Astrocyte (in vitro differentiated cells and primary cell): ENCODE measurements at places on chromosomes 6 and 20.
A peak's percentile ranks its signal among the peaks of the same experiment; 100 is the strongest.

GRCh38 chr6:25596928-25597818 lies 54.8 kb upstream of the SCGN start:
- no peaks in the 10 kb centered on the region for H3K4me1 ChIP-seq
- no peaks in the 10 kb centered on the region for H3K27me3 ChIP-seq
- H3K27ac ChIP-seq: no peak overlapping the region
- H3K36me3 ChIP-seq: no peaks in the 10 kb centered on the region
- no peak overlapping the region for H3K4me3 ChIP-seq
- no peak for DNase-seq

DNA sequence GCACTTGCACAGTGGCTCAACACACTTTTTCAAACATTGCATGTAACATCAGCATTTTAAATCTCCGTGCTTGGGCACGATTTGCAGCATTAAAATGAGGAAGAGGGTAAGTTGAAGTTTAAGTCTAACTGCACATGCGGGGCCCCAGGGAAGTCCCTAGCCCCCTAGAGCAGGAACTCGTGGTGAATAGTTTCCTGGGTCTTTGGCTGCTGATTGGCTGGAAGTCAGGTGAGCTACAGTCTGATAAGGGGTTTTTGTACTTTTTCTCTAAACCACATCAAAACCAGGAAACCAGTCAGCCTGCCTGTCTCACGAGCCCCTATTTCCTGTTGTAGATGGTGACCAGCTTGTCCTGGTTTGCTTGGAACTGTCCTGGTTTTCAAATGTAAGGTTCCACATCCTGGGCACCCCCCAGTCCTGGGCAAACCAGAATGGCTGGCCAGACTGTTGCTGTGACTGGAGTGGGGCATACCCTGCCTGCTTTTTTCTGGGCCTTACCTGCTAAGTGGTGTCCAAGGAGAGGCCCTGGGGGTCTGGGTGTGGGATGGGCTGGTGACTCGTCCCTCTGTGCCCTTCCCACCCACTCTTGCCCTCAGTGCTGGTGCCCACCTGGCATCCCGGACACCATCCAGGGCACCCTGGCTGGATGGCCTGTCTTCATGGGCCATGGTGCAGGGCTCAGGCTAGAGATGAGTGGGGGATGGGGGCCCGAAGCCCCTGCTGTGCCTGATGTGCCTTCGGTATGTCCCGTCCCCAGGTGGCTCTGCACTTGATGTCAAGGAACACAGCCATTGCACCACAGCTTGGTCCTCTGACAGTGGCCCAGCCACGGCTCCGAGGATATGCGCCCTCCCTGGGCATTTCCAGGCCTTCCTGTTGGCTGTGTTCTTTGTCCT lies 31.8 kb downstream of the SUN5 start:
- peaks cover 3% of the 10 kb centered on the region for H3K4me1 ChIP-seq
- no peak overlapping the region for H3K27ac ChIP-seq
- DNase-seq: no peak
- H3K4me3 ChIP-seq: no peak overlapping the region
- H3K36me3 ChIP-seq: no peaks in the 10 kb centered on the region
- H3K27me3 ChIP-seq: no peaks in the 10 kb centered on the region

DNA sequence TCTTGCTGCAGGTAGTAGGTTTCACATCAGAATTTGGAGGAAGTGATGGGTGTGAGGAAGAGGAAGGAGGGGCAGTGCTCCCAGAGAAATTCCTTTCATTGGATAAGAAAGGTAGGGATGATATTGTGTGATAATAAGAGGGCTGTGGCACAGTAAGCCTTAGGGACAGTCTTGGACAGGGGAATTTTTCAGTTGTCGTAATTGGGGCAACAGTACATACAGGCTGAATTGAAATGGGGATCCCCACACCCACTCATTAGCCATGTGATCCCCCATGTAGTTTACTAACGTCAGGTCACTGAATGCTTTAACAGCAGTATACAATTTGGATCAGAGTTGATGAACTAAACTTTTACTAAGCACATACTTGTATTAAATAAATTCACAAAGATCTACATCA lies 79.4 kb downstream of the FOXO3 start:
- no peaks in the 10 kb centered on the region for H3K36me3 ChIP-seq
- no peak for DNase-seq
- H3K27ac ChIP-seq: no peak overlapping the region
- H3K4me1 ChIP-seq: no peaks in the 10 kb centered on the region

- H3K27me3 ChIP-seq: peaks cover 24% of the 10 kb centered on the region
- no peak for DNase-seq
- no peak overlapping the region for H3K27ac ChIP-seq
- no peaks in the 10 kb centered on the region for H3K36me3 ChIP-seq
- H3K4me1 ChIP-seq: no peaks in the 10 kb centered on the region
These were observed 1.1 kb upstream of the GDAP1L1 start for GRCh38 chr20:44245977-44246376.

GRCh38 chr20:19893356-19893755 lies 123.8 kb upstream of the NAA20 start:
- H3K4me3 ChIP-seq: no peak overlapping the region
- DNase-seq: peak; percentile 58
- no peaks in the 10 kb centered on the region for H3K36me3 ChIP-seq
- H3K4me1 ChIP-seq: peaks cover 16% of the 10 kb centered on the region

- no peak overlapping the region for H3K27ac ChIP-seq
- no peaks in the 10 kb centered on the region for H3K36me3 ChIP-seq
- no peak overlapping the region for H3K4me3 ChIP-seq
These were observed 50.8 kb upstream of the MYLIP start for GRCh38 chr6:16078064-16078463.

DNA sequence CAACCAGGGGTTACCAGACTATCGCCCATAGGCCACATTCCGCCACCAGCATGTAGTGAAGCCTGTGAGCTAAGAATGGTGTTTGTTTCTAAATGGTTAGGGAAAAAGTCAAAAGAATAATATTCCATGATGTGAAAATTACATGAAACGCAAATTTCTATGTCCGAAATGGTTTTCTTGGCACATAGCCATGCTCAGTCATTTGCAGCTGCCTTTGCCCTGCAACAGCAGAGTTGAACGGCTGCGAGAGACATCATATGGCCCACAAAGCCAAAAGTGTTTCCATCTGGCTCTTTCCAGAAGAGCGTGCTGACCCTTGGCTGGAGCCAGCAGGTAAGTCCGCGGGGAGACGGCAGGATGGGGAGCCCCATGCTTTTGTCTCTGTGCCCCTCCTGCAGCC lies 60.7 kb downstream of the FAM120B start:
- no peak overlapping the region for H3K27ac ChIP-seq
- peaks cover 5% of the 10 kb centered on the region for H3K4me1 ChIP-seq
- H3K36me3 ChIP-seq: peaks cover 6% of the 10 kb centered on the region
- no peak for DNase-seq

- DNase-seq: no peak
- H3K27ac ChIP-seq: no peak overlapping the region
- H3K27me3 ChIP-seq: no peaks in the 10 kb centered on the region
These were observed 453.4 kb upstream of the AGPAT4 start for GRCh38 chr6:161727083-161727833.

DNA sequence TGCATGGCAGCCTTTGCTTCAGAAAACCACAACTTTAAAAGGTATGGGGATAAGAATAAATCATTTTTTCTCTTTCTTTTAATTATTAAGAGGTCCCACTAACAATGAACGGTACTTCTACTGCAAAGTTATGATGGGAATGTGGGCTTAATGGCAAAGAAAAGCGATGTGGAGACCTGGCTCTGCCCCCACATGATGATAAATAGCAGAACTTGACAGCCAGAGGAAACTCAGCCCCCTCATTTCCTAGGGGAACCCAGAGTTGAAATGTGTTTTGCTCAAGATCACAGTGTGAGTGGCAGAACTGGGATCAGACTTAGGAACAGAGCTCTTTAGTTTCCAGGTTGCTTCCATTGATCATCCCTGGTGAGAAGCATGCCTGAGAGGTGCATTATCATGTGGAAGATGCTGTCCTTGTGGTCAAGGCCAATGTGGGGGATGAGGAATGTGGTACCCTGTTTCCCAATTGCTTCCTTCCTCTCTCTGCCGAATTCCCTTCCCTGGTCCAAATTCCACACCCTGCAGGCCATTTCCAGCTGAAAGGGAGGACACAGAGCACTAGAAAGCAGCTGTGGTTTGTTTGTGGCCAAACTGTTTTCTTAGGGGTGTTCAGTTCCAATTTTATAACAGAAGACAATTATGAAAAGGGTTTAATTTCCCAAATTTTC lies 66.0 kb downstream of the BACH2 start:
- H3K36me3 ChIP-seq: no peaks in the 10 kb centered on the region
- no peaks in the 10 kb centered on the region for H3K27me3 ChIP-seq
- no peaks in the 10 kb centered on the region for H3K4me1 ChIP-seq
- H3K27ac ChIP-seq: no peak overlapping the region
- no peak overlapping the region for H3K4me3 ChIP-seq
- peak; percentile 81 for DNase-seq

- H3K4me3 ChIP-seq: no peak overlapping the region
- no peaks in the 10 kb centered on the region for H3K36me3 ChIP-seq
- H3K27ac ChIP-seq: no peak overlapping the region
- H3K4me1 ChIP-seq: peaks cover 4% of the 10 kb centered on the region
These were observed 212.1 kb downstream of the BTBD9 start for GRCh38 chr6:38427492-38428210.

- H3K36me3 ChIP-seq: no peaks in the 10 kb centered on the region
- H3K4me3 ChIP-seq: no peak overlapping the region
- no peak overlapping the region for H3K27ac ChIP-seq
These were observed 195.9 kb upstream of the SULF2 start for GRCh38 chr20:47981222-47981621.

- DNase-seq: no peak
- H3K27me3 ChIP-seq: no peaks in the 10 kb centered on the region
- H3K4me1 ChIP-seq: peaks cover 4% of the 10 kb centered on the region
- H3K36me3 ChIP-seq: no peaks in the 10 kb centered on the region
These were observed 6.4 kb downstream of the SLC2A12 start for GRCh38 chr6:134046054-134046453.

- no peak for DNase-seq
- no peak overlapping the region for H3K27ac ChIP-seq
- H3K36me3 ChIP-seq: no peaks in the 10 kb centered on the region
These were observed 73.1 kb upstream of the TNFAIP3 start for GRCh38 chr6:137793805-137794515.

DNA sequence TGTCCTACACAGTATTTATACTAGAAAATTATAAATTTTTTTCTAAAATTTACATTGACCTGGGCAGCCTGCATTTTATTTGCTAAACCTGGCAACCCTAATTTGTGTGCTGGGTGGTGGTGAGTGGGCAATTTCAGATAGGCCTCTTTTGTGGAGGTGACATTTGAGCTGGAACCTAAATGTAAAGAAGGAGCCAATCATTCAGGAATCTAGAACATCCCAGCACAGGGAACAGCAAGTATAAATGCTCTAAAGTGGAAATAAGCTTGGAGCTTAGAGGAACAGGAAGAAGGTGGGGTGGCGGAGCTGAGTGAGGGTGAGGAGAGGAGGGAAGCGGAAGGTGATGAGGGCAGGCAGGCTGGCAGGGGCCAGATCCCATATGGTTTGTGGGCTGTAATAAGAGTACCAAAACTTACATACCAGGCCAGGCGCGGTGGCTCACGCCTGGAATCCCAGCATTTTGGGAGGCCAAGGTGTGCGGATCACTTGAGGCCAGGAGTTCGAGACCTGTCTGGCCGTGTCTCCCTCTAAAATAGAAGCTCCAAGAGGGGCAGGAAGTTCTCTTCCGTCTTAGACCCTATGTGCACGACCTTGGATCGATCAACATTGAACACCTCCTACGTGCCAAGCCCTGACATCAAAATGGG lies 549 bp upstream of the CSE1L start:
- H3K27me3 ChIP-seq: no peaks in the 10 kb centered on the region
- peak overlapping the region; percentile 95 for H3K27ac ChIP-seq
- H3K4me3 ChIP-seq: peak overlapping the region; percentile 76
- no peaks in the 10 kb centered on the region for H3K36me3 ChIP-seq

- DNase-seq: no peak
- H3K27ac ChIP-seq: no peak overlapping the region
- H3K27me3 ChIP-seq: no peaks in the 10 kb centered on the region
- no peaks in the 10 kb centered on the region for H3K36me3 ChIP-seq
- peaks cover 7% of the 10 kb centered on the region for H3K4me1 ChIP-seq
- no peak overlapping the region for H3K4me3 ChIP-seq
These were observed 37.9 kb downstream of the MAN1A1 start for GRCh38 chr6:119311514-119312142.

- H3K27me3 ChIP-seq: no peaks in the 10 kb centered on the region
- H3K4me1 ChIP-seq: peaks cover 18% of the 10 kb centered on the region
- no peak for DNase-seq
- H3K27ac ChIP-seq: no peak overlapping the region
- peaks cover 4% of the 10 kb centered on the region for H3K36me3 ChIP-seq
- no peak overlapping the region for H3K4me3 ChIP-seq
These were observed 4.1 kb downstream of the RTEL1 start for GRCh38 chr20:63661959-63662812.

DNA sequence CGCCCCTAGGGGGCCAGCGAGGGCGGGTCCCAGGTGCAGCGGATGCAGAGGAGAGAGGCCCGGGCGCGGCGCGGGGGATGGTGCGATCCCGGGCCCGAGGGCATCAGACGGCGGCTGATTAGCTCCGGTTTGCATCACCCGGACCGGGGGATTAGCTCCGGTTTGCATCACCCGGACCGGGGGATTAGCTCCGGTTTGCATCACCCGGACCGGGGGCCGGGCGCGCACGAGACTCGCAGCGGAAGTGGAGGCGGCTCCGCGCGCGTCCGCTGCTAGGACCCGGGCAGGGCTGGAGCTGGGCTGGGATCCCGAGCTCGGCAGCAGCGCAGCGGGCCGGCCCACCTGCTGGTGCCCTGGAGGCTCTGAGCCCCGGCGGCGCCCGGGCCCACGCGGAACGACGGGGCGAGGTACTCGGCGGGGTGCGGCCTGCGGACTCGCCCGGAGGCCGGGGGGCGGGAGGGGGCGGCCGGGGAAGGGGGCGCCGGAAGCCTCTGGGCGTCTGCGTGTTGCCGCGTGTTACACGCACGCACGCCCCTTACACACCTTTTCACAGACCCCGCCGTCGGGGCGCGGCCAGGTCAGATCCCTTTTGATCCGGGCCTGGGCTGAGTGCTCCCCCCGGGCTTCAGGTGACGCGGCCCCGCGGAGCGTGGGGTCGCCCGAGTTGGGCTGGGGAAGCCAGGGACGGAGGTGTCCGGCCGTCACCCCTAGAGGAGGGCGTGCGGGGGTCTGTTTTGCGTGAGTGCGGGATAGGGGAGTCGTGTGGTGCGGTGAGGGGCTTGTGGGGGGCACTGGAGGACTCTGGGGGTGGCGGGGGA lies 412 bp downstream of the TRIB3 start:
- H3K27ac ChIP-seq: peak overlapping the region; percentile 12
- no peak for DNase-seq
- peak overlapping the region; percentile 66 for H3K4me3 ChIP-seq
- no peaks in the 10 kb centered on the region for H3K27me3 ChIP-seq
- H3K4me1 ChIP-seq: peaks cover 3% of the 10 kb centered on the region

DNA sequence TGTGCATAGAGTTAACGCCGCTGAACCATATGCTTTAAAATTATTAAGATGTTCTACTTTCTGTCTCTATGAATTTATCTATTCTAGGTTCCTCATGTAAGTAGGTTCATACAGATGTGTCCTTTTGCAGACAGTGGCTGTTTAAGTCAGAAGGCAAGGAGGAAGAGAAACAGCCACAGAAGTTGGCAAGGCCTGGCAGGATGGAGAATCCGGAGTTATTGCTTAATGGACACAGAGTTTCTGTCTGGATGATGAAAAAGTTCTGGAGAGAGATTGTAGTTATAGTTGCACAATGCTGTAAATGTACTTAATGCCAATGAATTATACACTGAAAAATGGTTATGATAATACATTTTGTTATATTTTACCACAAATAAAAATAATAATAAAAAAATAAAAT lies 283.6 kb upstream of the CNR1 start:
- H3K36me3 ChIP-seq: no peaks in the 10 kb centered on the region
- H3K4me1 ChIP-seq: no peaks in the 10 kb centered on the region
- no peak overlapping the region for H3K4me3 ChIP-seq
- H3K27me3 ChIP-seq: no peaks in the 10 kb centered on the region
- DNase-seq: no peak
